ENCODE measurements at places on chromosomes 7 and 10.
A peak's percentile ranks its signal among the peaks of the same experiment; 100 is the strongest.

DNA sequence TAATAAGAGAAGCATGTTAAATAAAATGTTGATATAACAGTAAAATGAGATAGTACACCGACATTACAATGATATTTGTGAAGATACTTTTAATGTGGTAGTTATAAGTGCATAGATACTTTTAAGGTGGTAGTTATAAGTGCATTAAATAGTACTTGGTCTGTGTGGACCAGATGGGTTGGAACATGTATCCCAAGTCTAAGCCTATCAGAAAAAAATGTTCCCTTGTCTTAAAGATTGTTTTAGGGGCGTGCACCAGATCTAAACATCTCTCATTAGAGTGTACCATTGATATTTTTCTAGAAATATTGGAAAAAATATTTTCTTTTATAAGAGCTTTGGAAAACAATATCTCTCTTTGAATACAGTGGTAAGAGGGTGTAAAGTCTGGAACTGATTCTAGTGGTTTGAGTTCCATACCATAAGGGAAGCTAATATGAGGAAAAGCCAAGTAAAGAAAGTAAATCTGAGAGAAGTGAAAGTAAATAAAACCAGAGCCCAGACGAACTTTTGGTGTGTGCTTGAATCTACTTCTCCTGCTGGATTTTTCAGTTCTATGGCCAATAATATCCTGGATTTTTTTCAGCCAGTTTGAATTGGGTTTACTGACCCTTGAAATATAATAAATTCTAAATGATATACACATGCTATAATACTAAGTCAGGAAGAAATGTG lies 175.3 kb downstream of the MBL2 start:
- DNase-seq, result no peak

GRCh38 chr7:126574276-126575250 lies 678.2 kb downstream of the GRM8 start:
- DNase-seq, result no peak

- DNase-seq, result no peak
Observed at GRCh38 chr10:86511027-86511865, 10.3 kb downstream of the WAPL start.

DNA sequence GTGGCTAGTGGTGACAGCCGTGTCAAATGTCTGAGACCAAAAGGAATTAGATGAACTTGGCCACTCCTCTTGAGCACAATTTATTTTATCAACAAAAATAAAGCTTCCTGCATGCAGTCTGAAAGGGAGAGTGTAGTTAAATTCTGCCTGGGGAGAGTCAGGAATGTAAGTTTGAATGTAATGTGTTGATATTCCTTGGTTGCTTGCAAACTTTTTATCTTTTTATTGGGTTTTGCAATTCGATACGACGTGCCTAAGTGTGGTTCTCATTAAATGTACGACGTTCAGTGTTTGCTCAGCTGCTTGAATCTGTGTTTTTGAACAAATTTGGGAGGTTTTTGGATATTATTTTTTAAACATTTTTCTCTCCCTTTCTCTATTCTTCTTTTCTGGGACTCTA lies 839.9 kb downstream of the CCSER2 start:
- DNase-seq, result peak; percentile 15

- no peak for DNase-seq
Observed at GRCh38 chr10:29648983-29649268, 14.2 kb upstream of the SVIL start.

DNA sequence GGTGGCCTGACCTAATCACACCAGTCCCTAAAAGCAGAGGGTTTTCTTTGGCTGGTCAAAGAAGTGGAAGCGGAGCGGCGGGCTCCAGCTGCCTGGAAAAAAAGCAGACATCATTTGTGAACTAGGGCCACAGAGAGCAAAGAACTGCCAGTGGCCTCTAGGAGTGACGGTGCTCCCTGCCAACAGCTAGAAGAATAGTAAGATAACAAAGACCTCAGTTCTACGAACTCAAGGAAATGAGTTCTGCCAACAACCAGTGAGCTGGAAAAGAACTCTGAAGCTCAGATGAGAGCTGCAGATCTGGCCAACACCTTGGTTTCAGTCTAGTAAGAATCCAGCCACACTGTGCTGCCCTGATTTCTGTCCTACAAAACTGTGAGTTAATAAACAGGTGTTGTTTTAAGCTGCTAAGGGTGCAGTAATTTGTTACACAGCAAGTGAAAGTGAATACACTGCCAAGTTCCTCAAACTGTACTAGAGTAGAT lies 178.0 kb downstream of the SRPK2 start:
- no peak for DNase-seq

GRCh38 chr7:20176578-20177242 lies 40.5 kb downstream of the MACC1 start:
- no peak for DNase-seq

GRCh38 chr10:3067118-3067858 lies at the start of gene PFKP:
Gene PFKP, plus strand, starts transcription at chr10:3067548. Its CDS starts 48 bp downstream, at chr10:3067596.
- no peak for DNase-seq

GRCh38 chr10:35027567-35027966 lies 62.6 kb downstream of the CUL2 start:
- no peak for DNase-seq

DNA sequence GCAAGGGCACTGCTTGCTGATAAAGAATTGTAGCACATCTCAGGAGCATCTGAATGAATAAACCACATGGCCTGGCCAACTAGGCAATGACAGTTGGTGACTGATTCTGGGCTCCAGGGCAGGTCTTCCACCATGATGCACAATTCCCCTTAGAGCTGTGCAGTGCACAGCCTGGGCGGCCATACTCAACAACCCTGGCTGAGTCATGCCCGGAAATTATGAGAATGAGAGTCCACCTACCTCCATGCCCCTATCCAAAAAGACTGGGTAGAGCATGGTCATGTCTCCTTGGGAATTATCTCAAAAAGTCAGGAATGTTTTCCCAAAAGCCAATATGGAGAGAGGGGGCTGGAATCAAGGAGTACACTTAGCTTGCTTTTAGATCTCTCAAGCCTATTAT lies 425.6 kb downstream of the PLXNA4 start:
- no peak for DNase-seq

GRCh38 chr7:40799493-40800403 lies 664.9 kb downstream of the SUGCT start:
- DNase-seq, result no peak

DNA sequence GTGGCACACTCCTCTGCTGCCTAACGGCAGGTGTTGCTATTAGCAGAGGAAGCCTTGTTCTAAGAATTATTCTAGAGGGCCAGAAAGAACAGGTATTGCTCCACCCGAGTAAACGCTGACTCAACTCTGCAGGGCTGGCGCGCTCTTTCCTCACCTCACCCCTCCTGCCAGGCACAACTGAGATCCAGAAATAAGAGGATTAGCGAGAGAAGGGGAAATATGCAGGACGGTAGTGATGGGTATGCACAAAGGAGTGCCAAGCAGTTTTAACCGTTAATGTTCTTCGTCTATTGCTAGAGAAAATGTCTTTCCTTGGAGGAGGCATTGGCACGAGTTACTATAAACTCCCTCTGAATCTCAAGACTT lies 369 bp upstream of the SCIN start:
- DNase-seq, result no peak

DNA sequence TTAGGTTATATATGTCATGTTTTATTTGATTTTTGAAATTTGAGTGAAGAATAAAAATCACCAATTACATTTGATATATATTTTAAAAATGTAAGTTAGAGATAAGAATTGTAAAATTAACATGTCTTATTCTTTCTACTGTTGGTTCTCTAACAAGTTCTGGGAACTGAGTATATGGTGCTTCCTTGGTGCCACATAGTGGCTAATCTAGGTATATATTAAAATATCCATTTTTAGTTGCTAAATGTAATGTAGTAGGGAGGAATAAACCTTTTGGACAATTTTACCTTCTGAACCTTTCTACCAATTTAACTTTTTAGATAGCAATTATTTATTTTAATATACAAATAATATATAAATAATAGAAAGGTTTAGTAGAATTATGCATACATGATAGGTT lies 17.5 kb downstream of the CFAP69 start:
- DNase-seq, result no peak

GRCh38 chr7:93239824-93240223 lies 7.7 kb downstream of the VPS50 start:
- DNase-seq, result no peak

GRCh38 chr10:109219935-109220605 lies 703.2 kb downstream of the XPNPEP1 start:
- no peak for DNase-seq

- DNase-seq, result no peak
Observed at GRCh38 chr7:84384417-84384816, 189.8 kb upstream of the SEMA3A start.

DNA sequence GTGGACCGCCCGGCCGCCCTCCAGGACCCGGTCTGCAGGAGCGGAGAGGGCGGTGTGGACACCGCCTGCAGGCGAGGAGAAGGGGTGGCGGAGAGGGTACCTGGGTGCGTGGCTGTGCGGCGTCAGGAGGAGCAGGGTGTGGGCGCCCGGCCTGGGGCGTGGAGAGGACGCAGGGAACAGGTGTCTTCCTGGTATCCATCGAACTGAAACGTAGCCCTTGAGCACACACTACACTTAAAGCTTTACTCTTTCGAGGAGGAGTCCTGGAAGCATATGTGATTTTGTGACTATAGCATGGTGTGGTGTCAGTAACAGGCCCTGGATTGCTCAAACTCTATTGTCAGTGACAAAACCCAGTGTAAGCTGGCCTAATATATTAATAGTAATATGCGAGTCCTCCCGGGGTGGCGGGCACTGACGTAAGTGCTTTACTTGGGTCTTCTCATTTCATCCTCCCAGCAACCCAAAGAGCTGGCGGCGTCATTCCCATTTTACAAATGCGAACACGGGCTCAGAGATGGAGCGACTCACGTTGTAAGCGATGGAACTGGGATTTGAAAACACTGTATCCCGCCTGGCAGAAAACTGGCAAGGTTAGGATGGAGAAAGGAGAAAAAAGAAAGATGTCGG lies 508 bp upstream of the TECPR1 start:
- no peak for DNase-seq

- DNase-seq, result no peak
Observed at GRCh38 chr7:36575832-36576231, 148.5 kb downstream of the AOAH start.

- DNase-seq, result no peak
Observed at GRCh38 chr10:43202657-43203447, 64.0 kb downstream of the RASGEF1A start.

- no peak for DNase-seq
Observed at GRCh38 chr10:67695555-67695954, 440 bp downstream of the CTNNA3 start.

- no peak for DNase-seq
Observed at GRCh38 chr10:79628988-79629954, 18.5 kb downstream of the SFTPA1 start.

DNA sequence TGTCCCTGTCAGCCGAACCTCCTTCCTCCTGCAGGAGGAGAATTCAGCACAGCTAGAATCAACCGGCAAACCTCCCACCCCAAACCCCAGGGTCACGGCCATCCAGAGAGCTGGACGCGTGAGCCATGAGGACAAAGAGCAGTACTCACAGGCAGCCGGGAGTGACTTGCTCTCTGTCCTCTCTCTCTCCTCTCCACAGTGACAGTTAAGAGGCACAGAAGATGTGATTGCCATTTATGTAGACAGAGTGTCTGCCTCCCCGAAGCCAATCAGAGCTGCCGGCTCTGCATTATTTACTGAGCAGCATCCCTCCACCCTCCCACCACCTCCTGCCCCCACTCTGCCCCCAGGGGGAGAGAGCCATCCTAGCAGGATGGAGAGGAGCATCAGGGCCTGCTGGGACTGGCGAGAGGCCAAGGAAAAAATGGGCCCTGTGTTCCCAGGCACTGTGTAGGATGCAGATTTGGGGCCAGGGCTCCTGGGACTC lies 4.3 kb downstream of the DDC start:
- no peak for DNase-seq

DNA sequence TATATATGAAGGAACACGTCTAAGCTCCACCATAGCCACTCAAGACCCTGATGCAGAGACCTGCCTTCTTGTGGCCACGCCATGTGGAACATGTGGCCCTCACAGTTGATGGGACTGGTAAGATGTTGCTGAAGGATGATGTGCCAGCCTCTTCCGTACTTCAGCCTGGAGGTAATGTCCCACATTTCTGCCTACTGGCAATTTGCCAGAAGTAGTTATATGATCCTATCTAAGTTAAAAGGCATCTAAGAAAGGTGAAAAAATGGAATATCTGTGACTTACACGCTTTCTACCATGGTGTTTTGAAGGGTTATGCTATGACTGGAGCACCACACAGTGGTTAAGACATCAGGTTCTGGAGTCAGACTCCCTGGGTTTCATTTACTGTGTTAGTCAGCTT lies 948.7 kb upstream of the GHITM start:
- DNase-seq, result no peak

DNA sequence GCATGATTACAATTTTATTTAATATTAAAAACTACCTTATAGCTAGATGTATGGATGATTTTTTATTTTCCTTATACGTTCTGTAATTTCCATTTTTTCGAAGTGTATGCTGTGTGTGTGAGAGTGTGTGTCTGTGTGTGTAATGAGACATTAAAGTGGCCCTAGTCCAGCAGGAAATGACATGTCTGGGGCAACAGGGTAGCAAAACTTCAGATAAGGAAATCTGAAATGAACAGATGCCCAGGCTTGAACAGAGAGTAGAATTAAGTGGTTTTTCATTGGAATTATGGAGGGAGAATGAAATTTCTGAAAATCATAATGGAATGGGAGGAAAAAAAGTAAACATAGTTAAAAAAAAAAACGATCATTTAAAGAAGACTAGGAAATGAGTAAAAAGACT lies 200.6 kb downstream of the NRG3 start:
- DNase-seq, result no peak

- DNase-seq, result no peak
Observed at GRCh38 chr10:73874267-73875138, at the start of gene CAMK2G. Gene CAMK2G, minus strand, starts transcription at chr10:73874555. Its CDS starts 94 bp downstream, at chr10:73874461.

GRCh38 chr10:123147635-123148413 lies at the start of gene HMX2:
Gene HMX2, plus strand, starts transcription at chr10:123148136. Its CDS starts 243 bp downstream, at chr10:123148379.
- no peak for DNase-seq

GRCh38 chr10:88553116-88553752 lies 29.9 kb downstream of the RNLS start:
- DNase-seq, result peak; percentile 57

DNA sequence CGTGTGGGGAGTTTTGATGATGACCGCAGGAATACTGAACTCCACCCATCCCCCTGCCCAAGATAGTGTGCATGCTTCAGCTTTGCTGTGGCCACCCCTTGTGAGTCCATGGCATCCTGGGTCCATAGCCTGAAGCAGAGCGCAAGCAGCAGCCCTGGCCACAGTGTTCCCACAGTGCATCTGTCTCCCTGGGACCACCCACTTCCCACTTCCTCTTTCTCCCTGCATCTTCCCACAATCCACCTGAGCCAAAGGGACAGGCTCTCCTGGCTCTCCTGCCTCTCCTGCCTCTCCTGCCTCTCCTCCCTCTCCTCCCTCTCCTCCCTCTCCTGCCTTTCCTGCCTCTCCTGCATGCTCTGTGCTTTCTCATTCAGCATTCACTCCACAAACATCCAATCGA lies 150.7 kb downstream of the PAXIP1 start:
- no peak for DNase-seq
